T1000 (cell line): ENCODE measurements at places on chromosomes 11 and 22.
A peak's percentile ranks its signal among the peaks of the same experiment; 100 is the strongest.

- no peak for DNase-seq
These were observed 1224.8 kb downstream of the JRKL start for GRCh38 chr11:97614606-97615005.

DNA sequence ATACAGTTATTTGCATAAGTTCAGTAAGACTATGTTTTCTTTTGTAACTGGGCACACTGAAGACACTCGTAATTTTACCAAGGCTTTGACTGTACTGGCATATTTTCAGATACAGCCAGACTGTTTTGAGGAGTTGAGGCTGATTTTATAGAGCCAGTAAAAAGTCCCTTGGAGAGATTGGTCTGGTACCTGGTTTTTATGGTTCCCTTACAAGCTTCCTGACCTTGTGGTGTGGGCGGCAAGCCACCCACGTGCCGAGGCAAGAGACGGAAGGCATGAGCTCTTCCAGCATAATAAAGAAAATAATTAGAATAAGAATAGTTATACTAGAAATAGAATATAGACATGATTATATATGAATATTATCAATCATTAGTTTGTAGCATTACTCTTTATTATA lies 11.3 kb upstream of the GSTP1 start:
- no peak for DNase-seq

DNA sequence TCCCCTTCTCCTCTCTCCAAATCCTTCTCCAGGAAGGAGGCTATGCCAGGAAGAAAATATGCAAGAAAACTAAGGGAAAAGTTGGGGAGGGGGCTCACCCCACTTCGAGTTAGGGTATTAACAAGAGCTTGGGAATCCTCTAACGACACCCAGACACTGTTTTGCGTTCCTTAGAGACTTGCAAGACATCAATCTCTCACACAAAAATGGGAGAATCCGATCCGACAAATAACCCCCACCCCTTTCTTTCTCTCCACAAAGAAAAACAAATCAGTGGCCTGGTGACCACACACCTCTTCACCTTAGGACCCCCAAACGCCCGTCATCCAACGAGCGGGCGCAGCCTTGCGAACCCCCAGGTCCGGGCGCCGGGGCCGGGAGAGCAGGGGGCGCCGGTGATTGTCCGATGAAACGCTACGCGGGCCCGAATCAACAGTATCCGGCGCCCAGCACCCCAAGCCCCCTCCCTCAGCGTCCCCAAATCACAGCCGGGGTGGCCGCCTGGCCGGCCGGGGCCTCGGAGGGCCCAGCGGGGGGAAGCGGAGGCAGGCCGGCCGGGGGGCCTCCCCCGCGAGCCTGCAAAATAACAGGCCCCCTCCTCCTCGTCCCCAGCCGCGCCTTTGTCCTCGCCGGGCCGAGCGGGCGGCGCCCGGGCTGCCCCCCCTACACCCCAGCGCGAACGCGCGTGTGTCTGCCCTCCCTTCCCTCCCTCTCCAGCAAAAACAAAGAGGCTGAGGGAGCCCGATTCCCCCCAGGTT lies 690 bp downstream of the CSNK1E start:
- peak; percentile 24 for DNase-seq

DNA sequence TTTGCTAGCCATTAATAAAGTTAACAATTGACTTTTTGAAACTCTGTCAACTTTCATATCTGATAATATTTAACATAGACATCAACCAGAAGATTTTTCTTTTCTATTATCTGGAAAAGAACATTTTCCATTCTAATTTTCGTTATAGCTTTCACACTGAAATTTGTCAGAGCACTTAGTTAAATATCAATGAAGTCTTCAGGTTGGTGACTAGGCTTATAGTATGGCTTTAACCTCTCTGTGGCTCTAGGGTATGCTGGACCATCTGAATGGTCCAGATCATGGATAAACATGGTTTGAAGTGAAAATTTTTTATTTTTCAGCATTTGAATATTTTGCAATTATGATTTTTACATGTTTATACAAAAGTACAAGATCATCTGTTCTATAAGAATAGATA lies 548.1 kb downstream of the CNTN5 start:
- DNase-seq = no peak

DNA sequence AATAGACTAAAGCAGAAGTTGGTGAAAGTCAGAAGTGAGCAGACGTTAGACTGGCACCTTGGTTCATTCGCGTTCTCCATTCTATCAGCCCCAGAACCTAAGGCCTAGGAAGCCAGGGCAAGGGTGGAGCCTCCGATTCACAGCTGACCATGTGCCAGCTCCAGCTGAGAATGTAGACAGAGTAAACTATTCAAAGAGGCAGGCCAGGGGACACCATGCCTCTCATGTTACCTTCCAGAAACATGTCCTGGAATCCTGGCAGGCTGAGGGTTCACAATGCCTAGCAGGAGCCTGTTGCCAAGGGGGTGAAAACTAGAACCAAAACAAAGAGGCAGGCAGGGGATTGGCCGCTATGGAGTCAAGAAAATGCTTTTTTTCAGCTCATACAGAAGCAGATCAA lies 224.4 kb upstream of the POU2AF2 start:
- no peak for DNase-seq

GRCh38 chr11:74684661-74685060 lies 46.6 kb downstream of the CHRDL2 start:
- no peak for DNase-seq

DNA sequence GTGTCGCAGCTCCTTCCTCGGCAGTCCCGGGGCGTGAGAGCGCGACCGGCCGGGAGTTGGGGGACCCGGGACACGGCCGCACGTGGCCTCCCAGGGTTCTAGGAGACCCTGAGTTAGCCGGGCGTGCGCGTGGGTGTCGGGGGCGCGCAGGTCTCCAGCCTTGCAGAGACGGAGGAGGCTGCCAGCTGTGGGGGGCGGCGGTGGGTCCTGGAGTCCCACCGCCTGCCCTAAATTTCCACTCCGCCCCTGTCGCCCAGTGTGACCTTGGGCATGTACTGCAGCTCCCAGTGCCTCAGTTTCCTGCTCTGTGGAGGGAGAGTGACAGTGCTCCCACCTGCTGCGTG lies 18.8 kb downstream of the RRP7A start:
- DNase-seq = no peak

DNA sequence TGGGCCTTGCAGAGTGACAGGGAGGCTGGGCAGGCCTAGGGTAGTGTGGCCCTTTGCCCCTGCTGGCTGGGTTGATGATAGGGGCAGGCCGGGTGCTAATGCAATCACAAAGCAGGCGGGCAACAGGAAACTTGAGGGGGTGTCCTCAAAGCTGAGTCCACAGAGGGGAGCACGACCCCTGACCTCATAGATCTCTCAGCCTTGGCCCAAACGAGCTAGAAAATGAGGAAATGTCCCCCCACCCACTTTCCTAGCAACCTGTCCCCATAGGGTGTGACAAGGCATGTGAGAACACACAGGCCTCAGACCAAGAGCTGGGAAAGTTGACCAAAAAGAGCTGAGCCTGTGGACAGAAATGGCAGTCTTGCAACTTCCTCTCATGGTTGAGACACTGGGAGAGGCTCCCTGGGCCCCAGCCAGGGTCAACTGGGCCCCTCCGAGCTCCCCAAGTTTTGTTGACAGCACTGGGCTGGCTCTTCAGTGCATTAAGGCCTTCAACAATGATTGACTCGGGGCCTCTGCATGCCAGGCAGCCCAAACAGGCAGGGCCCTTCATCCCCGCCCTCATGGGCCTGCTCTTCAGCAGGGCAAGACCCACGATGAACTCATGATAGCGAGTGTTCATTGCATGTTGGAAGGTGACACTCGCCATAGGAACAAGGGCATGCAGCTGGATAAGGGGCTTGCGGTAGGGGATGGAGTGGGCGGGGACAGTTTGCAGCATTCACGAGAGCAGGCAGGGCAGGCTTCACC lies 9.8 kb upstream of the SPI1 start:
- DNase-seq = no peak

- no peak for DNase-seq
These were observed 743.5 kb downstream of the BRD1 start for GRCh38 chr22:49084206-49084605.

DNA sequence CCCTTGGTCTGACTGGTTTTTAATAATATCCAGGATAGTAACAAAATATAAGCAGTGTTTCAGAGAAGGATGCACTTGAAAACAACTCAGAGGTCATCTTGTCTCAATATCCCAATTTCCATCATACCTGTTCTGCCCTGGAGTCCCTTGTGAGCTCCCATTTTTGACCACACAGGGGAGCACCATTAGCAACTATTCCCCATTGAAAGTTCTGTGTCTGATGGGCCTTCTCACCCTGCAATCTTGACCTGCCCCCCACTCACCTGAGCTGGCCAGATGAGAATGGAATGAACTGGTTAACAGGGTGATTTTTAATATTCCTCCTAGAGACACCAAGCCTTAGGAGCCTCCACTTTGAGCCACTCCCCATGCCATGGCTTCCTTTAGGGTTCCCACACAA lies 3.8 kb upstream of the CAPN5 start:
- no peak for DNase-seq

- DNase-seq = no peak
These were observed 262.3 kb upstream of the MTNR1B start for GRCh38 chr11:92707173-92707619.

- DNase-seq = no peak
These were observed 98.4 kb downstream of the CD44 start for GRCh38 chr11:35237351-35237750.

DNA sequence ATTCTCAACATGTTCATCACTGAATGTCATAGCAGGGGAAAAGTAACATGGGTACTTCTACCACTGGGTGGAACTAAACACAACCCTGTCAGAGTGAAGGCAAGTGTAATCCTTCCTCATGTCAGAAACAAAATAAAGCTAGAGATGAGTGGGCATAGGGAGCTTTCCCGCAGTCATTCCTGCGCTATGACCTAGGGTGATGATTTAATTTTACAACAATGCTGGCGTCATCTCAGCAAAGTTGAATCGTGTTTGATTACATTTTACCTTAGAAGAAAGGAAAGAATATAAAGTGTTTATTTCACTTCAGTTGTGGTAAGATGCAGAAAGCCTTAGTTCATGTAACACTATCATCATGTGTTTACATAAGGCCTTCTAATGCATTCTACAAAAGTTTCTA lies 355.6 kb downstream of the METTL15 start:
- DNase-seq = no peak

DNA sequence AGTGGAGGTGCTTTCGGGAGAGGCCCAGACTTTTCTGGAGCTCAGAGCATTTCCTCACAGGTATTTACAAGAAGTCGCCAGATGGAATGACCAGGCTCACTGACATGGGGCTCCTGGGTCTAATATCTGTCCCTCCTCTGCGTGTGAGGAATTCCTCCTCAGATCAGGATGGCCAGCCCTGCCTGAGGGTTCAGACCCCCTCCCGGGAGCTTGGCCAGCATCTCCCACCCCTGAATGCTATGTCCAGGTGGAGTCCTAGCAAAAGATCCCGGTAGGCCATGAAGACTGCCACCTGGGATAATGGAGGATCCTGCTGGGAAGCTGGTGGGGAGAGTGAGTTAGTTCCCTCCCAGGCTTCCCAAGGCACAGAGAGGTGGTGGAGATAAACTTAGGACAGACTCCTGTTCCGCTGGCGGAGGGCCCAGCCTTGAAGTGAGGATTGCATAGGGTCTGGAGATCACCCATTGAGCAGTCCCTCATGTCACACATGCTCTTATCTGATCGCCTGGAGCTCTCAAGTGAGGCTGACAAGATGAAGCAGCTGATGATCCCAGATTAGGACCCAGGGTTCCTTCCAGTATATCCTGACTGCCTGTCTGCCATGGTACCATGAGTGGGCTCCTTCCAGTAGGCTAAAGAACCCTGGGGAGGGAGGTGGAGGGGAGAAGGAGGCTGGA lies 5.7 kb downstream of the OAF start:
- DNase-seq = no peak

- DNase-seq = no peak
These were observed 75.8 kb downstream of the ARHGAP8 start for GRCh38 chr22:44828193-44828592.

- no peak for DNase-seq
These were observed 3.0 kb downstream of the RASL10A start for GRCh38 chr22:29312218-29313125.
